ENCODE measurements at places on chromosomes 4 and X.
A peak's percentile ranks its signal among the peaks of the same experiment; 100 is the strongest.

GRCh38 chrX:118550792-118551191, 55.2 kb downstream of the DOCK11 start:
- DNase-seq = no peak

DNA sequence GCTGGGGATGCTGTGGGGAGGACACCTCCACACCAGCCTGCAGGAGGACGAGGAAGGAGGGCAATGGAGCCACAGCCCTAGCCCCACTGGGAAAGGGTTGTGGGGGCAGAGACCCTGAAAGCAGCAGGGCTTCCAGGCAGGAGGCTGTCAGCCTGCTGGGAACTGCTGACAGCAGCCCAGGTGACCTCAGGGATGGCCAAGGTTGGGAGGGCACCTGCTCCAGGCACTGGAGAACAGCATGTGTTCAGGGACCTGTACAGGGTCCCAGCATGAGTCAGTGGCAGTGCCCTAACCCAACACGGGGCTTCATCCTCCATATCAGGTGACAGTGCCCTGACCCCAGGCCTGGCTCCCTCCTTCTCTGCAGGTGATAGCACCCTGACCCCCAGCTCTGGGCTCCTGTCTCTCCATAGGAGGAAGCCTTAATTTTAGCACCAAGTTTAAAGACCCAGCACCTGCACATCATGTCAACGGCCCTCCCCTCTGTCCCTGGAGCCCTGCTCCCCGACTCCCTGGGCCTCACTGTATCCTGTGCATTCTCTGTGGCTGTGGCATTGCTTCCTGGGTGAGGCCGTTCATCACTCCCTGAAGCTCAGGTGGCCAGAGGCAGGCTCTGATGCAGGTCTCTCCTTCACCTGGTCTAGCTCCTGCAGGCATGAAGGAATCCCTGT, 66.3 kb downstream of the CRMP1 start:
- DNase-seq = no peak

DNA sequence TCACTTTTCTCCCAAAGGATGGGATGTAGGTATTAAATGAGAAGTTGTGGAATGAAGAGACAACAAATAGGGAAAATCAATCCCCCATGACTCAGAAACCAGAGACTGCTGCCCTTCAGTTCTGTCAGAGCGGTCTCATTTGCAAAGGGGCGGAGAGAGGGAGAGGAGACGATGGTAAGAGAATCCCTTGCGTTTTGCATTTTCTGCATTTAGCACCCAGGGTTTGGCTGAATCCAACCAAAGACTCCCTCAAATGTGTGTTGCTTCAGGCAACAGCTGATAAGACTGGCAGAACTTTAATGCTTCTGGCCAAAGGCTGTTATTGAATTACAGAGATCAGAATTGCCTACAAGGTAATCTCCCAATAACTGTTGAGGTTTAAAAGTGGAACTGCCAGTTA, 230.2 kb downstream of the EVC2 start:
- DNase-seq = no peak

DNA sequence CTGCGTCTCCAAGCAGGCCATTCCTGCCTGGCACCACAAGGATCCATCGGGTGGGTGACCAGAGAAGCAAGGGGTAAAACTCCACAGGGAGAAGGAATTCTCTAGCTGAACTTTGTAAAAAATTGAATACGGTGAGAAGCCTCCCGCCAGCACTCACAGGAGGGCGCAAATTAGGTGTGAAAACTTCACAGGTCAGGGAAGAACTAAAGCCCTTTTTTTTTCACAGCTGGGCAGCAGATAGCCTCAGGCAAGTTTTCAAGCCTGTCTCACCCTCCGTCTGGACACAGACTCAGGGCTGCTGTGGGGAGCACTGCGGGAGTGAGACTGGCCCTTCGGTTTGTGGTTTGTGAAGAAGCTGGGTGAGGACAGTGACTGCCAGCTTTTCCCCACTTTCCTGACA, 224.1 kb upstream of the FGF16 start:
- no peak for DNase-seq

GRCh38 chr4:16715482-16715881, 183.0 kb downstream of the LDB2 start:
- no peak for DNase-seq

GRCh38 chr4:140243278-140243753, 89.3 kb upstream of the MAML3 start:
- DNase-seq = no peak

GRCh38 chr4:620201-620600, 5.2 kb upstream of the PDE6B start:
- DNase-seq = no peak

DNA sequence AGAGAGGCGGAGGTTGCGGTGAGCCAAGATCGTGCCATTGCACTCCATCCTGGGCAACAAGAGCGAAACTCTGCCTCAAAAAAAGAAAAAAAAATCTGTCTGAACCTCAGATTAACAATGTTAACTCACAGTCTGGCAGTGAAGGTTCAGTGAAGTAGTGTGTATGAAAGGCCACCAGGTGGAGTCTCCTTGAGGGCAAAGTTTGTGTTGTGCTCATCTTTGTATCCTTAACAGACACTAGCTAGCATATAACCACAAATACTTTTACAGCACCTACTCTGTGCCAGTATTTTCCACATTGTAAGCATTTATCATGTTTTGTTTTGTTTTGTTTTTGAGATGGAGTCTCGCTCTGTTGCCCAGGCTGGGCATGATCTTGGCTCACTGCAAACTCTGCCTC, 46.0 kb upstream of the MGST2 start:
- DNase-seq = no peak

DNA sequence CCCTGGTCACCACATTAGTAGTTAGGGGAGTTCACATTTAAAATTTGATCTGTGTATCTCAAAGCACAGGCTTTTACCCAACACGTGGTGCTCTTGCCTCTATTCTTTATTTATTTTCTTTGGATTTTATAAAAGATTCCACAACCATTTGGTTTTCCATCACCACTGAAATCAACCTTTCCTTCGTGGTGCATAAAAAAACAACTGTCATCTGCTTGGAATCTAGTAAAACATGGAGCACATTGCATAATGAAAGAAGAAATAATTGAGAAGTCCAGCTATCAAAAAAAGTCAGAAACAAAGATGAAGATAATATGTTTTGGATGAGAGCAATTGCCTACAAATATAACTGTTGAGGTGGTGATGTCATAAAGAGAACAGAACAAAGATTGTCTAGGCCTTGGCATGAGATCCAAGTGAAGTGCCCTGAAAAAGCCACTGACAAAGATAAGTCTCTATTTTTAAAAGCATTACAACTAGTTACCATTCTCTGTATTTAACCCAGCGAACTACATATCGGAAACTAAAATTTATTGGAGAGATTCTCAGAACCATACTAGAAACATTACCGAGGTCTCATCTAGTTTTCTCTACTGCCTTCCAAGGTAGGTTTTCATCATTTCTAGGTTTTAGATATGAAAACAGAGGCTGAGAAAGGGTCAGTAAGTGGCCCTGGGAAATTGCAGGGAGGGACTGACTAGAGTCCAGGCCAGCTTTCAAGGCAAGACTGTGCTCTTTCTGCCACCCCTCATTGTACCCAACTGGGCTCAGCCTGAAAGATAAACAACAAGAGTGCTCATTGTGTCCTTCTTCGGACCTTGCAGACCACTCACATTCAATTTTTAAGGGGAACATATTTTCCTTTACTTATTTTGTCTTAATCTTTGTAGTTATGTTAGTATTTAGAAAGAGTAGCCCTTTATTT, 127.3 kb downstream of the MAD2L1 start:
- no peak for DNase-seq

- DNase-seq = no peak
Measured at GRCh38 chrX:150854856-150855255, 43.6 kb downstream of the CD99L2 start.

- no peak for DNase-seq
Measured at GRCh38 chr4:31009926-31010325, 289.8 kb downstream of the PCDH7 start.

DNA sequence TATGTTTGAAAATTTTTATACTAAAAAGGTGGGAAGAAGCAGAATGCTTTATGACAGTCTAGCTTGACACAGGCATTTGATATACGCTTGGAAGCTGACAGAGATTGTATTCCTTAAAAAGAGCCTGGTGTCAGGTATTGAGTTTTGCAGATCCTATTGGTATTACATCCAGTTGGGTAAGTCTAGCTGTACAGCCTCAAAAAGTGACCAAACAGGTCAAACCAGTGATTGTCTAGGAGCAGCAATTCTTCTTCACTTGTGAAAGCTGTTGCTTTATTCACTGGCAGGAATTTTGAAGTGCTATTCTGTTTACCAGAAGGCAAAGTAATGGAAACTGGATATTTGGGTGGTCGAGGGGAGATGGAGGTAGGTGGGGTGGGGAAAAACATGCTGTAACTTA, 77.5 kb downstream of the UCHL1 start:
- DNase-seq = no peak

DNA sequence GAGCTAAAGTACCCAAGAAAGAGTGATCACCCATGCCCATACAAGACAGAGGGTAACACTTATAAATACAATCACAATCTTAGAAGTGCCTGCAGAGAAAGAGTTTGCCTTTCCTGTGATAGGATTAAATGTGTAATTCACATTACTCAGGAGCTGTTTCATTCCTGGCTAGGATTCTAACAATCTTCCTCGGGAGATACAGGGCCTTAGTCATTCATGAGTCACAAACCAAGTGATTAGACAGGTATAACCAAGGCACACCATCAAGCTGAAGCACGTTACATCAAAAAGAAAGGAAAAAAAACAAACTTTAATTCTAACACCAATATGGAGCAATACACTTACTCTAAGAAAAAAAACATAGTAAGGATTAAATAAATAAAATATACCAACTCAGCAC, 14.9 kb downstream of the ABCG2 start:
- no peak for DNase-seq

- DNase-seq = no peak
Measured at GRCh38 chrX:14027036-14027435, 2.7 kb downstream of the GEMIN8 start.

DNA sequence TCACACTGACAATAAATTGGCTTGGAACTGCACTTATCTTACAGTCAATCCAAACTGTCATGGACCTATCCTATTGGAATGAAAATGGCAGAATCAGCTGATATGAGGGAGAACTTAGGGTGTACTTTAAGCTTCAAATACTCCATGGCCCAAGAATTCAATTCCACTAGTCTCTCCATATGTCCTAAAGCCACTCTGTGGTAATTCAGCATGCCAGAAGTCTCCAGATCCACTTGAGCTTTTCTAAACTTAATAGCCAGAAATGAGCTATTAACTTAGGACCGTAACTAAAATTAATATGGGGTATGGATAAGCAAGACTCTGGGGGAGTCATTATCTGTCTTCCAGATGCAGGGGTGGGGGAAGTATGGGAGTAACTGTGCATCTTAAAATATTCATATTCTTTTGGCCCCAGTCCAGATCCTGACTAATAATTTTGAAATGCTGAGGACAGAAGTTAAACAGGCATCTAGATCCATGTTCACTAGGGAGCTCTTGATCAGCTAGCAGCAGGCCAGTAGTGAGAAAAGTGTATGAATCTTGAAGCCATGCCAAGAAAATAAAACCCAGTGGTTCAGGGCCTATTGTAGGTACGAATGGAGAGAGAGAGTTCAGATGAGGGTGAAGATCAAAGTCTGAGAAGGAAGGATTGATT, 167.6 kb downstream of the DKK2 start:
- DNase-seq = no peak

DNA sequence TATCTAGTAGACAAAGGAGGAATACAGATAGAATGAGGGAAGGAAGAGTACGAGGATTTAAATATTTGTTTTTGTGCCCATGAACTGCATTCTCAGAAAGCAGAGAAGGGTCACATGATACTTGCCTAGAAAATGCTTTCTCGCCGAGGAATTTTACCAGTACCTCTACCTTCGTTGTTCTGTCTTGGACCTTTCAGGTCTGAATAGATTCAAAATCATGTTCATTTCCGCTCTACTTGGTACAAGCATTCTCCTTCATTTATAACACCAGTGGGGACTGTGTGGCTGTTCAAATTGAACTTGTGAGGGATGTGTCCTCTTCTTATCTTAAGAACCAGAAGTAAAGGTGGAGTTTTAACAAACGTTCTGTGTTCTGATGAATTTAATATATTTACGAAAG, 1.9 kb downstream of the USP38 start:
- DNase-seq = no peak

GRCh38 chr4:182925298-182925757, 8.1 kb upstream of the DCTD start:
- peak; percentile 40 for DNase-seq

- DNase-seq = no peak
Measured at GRCh38 chr4:130511776-130512175, 1415.8 kb downstream of the C4orf33 start.

GRCh38 chr4:130703211-130703935, 1607.4 kb downstream of the C4orf33 start:
- DNase-seq = no peak

GRCh38 chrX:153578200-153578835, 20.6 kb downstream of the CCNQ start:
- no peak for DNase-seq

DNA sequence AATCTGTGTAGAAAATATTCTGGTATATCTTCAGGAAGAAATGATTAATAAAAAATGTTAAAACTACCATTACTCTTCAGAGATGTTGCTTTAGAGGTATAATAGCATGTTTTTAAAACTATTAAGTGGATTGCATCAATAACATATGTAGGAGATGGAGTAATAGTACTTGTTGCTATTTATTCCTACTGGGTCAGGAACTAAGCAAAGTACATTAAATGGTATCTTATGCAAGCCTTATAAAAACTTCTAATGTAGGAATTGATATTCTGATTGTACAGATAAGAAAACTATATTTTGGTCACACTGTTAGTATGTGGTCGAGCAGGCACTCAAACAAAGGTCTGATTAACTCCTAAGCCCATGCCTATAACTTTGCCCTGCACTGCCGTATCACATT, 31.4 kb upstream of the PDLIM5 start:
- DNase-seq = no peak

GRCh38 chr4:33091961-33092360, 2371.8 kb downstream of the PCDH7 start:
- no peak for DNase-seq

DNA sequence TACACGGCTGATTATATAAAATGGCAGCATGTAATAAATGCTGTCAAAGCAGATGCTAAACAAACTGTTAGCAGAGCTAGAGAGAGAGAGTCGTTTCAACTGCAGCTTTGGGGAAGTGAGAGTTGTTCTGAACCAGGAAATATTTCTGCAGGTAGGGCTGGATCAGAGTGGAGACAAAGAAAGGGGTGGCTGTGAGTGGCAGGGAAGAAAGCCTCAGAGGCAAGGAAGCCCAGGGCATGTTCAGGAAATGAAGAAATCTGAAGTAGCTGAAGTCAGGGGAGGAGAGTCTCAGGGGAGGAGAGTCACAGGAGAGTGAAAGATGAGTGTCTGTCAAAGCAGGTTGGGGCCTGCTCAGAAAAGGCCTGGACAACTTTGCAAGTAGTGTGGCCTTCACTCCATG, 48.4 kb upstream of the RPS6KA3 start:
- no peak for DNase-seq

- no peak for DNase-seq
Measured at GRCh38 chr4:185040523-185040922, 22.2 kb downstream of the HELT start.

DNA sequence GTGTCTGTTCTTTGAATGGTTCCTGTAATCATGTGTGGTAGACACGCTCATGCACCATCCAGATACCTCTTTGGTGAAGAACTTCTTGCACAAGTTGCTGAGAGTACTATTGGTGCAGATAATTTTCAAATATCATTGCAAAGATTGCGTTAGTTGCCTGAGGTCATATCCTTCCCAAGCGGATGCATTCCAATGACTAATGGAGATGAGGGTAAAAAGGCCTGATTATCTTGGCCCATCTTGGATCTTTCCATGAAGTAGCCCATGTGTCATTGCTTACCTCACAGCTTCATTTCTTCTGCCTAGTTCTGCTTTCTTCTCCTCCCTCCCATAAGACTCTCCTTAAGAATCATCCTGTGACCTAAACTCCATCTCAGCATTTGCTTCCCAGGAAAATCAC, 384.9 kb upstream of the CNKSR2 start:
- no peak for DNase-seq
